NAMALWA (cell line): ENCODE measurements at places on chromosomes 2 and 18.

- DNase-seq = peak; percentile 5
These were observed 53.1 kb downstream of the FIGN start for GRCh38 chr2:163682695-163683094.

DNA sequence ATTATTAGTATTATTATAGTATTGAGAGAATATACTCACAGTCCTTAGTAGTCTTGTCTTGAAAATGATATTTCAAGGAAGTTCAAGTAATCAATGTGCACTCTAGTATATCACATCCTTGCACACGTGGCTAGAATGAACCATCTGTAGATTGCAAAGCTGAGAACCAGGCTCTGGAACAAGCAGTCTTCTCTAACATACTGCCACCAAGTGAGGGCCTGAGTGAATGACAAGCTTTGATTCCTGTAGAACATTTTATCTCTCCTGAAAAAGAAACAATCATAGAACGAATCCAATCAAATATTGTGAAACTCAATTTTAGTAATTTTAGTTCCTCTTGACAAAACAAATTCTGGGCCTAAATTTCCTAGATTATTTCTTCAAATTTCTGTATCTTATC is 55.3 kb upstream of the SULT1C3 start:
- peak; percentile 43 for DNase-seq

DNA sequence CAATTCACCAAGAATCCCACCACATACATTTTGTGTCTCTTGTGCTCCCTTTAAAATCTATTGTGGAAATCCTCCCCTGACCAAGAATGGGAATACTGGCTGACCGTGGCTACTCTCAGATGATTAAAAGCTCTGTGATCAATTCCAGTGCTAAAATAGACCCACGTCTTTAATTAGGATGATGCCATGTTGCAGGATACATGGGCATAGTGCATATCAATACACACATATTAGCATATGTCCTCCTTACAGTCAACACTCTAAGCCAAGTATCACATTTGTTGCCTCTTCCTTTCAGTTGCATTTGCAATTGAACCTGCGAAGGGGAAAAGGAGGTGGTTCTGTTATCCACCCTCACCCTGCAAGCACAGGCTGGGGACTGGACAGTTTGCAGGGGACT is 41.8 kb downstream of the SPP2 start:
- DNase-seq = no peak

DNA sequence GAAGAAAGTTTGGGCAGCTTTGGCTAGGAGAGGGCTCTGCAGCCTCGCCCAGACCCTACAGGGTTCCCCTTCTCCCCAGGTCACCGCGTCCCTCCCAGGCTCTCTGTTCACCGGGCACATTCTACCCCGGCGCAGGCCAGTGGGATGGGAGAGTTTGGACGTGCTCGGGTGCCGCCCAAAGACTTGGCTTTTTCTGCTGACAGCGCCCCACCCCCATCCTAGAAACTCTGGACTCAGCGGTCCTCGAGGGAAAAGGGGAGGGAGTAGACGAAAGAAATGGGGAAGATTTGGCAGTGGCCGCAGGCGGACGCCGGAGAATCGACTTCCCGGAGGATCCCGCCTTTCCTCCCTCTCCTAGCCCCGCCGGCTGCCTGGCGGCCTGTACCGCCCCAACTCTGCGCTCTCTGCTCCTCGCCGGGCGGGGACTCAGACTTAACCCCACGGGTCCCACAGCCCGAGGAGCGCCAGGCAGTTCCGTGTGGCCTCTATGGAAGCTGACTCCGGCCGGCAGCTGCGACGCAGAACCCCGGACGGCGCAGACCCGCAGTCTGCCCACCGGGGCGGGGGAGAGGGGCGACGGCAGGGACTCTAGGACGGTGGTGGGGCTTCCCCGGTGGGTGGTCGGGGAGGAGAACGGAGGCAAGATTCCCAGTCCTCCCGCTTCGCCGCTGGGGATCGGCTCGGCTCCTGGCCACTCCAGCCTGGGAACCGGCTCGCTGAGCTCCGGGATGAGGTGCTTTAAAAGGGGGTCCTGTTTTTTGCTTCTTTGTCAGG is 863 bp upstream of the SIX2 start:
- DNase-seq = no peak

DNA sequence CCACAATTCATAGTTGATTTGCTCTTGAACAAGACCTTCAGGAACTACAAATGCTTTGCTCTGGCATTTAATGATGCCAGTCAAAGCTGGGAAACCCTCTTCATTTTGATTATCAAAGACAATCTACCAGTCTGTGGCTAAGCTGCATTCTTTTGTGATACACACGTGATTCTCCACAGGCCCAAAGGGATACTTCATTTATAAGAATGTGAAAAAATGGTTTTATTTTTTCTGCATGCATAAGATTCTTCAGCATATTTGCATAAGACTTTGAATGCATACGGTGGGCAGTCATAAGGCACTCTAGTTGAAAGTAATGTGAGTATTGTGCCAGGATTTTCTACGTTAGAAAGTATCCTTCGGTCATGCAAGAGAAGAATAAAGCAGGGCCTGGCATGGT is 33.0 kb upstream of the ARL5A start:
- DNase-seq = no peak

DNA sequence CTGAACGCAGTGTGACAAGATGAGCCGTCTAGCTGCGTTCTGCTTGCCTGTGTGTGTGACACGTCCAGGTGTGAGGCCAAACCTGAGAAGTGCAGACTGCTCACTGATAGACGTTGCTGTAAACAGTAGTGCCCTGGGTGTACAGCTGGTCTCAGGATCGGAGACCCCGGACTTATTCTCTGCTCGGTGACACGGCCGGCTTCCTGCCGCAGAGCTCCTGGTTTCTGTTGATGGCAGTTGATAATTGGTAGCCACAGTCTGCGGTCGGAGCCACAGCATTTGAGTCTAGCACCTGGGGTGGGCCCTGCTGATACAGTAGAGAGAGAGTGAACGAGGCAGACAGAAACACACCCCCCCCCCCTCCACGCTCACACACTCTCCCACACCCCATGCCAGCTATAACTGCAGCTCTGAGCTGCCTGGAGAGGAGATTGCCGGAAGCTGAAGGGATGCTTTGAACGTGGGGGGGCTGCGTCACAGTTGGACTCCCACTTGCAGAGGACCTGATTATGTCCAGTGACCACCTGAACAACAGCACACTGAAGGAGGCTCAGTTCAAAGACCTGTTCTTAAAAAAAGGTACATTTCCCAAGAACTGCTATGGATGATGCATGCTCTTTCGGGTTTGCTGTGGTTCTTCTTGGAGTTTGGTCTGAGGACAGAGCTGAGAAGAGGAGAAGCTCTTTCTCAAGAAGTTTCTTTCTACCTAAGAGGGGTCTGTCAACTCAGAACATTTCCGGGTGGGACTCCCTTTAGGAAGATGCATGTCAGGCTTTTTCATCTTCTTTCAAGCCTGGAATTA is 114.0 kb downstream of the FAM210A start:
- peak; percentile 92 for DNase-seq

DNA sequence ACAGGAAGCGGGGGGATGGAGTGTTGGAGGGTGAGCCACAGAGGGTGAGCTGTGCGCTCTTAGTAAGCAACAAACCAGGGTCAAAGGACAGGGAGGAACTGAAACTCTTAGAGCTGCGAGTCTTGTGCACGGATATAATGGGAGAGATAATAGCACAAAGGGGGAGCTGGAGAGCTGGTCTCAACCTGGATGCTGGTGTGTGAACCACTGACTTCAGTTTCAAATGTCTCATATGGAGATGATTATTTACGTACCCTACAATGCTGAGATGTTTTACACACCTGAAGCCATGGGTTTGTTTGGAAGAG is 35.9 kb downstream of the PTGR3 start:
- DNase-seq = peak; percentile 69

- DNase-seq = no peak
These were observed 70.0 kb downstream of the TBR1 start for GRCh38 chr2:161486111-161486510.

DNA sequence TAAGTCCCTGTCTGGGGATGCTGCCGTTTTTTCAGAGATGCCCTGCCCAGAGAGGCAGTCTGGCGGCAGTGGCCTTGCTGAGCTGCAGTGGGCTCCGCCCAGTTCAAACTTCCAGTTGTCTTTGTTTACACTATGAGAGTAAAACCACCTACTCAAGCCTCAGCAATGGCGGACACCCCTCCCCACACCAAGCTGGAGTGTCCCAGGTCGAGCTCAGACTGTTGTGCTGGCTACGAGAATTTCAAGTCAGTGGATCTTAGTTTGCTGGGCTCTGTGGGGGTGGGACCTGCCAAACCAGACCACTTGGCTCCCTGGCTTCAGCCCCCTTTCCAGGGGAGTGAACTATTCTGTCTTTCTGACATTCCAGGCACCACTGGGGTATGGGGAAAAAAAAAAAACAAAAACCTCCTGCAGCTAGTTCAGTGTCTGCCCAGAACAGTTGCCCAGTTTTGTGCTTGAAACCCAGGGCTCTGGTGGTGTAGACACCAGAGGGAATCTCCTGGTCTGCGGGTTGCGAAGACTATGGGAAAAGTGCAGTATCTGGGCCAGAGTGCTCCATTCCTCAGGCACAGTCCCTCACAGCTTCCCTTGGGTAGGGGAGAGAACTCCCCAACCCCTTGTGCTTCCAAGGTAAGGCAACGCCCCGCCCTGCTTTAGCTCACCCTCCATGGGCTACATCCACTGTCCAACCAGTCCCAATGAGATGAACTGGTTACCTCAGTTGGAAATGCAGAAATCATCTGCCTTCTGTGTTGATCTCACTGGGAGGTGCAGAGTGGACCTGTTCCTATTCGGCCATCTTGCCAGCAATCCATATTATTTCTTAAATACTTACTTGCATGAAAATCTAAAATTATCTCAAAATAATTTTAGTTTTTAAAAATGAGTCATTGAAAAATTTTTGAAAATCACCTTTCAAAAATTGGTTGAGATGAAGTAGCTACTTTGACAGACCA is 338.0 kb downstream of the OSR1 start:
- no peak for DNase-seq

- DNase-seq = no peak
These were observed 61.7 kb upstream of the LCLAT1 start for GRCh38 chr2:30385327-30385726.

GRCh38 chr2:168482269-168482668 is 26.2 kb downstream of the CERS6 start:
- DNase-seq = no peak

DNA sequence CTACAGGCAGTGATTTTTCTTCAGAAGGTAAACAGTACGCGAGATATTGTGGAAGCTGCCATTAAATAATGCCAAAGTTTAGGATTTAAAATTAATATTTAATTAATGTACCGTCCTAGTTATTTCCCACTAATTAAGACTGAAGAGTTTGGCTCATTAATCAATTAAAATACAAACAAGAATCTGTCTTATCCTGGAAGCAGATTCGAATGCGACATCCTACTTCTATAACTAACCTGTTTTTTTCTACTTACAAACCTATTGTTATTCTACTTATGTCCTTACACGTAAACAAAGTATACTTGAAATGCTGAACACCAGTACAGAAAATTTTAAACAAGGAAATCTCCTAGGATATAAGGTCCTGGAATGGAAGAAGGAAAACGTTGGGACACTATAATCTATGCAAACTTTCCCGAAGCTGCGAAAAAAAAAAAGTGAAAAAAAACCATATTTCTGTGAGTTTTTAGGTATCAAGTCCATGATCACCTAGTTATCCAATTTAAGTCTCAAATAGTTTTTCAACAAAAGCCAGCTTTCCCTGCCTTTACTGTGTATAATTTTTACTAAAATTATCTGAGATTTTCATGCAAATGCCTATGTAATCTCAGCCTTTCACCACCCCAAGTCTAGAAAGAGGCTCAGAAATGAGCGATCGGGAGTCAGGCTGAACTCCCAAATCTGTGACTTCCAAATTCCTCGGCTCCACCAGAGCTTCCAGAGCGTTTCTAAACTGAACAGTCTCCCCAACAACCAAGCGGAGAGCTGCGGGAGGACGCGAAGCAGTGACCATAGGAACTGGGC is 1.2 kb upstream of the C2orf15 start:
- no peak for DNase-seq

GRCh38 chr2:238821391-238821790 is 26.5 kb upstream of the TWIST2 start:
- DNase-seq = no peak

- no peak for DNase-seq
These were observed 24.6 kb upstream of the SPP2 start for GRCh38 chr2:234025891-234026401.

DNA sequence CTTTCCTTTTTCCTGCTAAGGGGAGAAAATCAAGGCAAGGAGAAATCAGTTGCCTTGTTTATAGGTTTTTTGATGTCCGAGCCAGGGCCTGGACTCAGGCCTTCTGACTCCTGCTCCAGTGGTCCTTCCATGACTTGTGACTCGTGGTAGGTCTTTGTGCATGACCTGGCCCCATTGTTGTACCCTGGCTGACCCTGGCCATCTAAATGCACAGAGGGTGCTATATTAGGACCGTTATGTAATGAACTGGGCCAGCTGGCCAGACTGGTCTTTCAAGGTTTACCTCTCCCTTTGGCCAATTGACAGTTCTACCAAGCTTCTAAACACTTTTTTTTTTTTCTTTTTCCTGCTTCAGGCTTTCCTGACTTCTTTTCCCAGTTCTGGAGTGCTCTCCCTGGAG is 81.1 kb downstream of the SETBP1 start:
- no peak for DNase-seq

- DNase-seq = no peak
These were observed 38.0 kb downstream of the EMILIN2 start for GRCh38 chr18:2884706-2885285.
